ENCODE measurements at places on chromosomes 16 and 17.

DNA sequence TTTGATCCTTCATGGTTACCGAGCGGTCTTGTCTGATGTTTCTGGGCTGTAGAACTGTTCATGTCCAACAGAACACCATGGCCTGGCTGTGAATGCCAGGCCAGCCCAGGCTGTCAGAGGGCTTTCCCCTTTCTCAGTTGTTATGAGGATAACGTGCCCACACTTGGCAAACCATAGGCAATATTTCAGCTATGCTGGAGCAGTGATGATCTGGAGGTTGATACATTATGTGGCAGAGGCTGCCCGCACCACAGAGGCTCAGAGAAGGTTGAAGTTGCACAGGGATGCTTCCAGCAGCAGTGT, 92.9 kb downstream of the C16orf78 start:
- DNase-seq: no peak

GRCh38 chr17:2090210-2090641, 35.3 kb downstream of the HIC1 start:
- no peak for DNase-seq

DNA sequence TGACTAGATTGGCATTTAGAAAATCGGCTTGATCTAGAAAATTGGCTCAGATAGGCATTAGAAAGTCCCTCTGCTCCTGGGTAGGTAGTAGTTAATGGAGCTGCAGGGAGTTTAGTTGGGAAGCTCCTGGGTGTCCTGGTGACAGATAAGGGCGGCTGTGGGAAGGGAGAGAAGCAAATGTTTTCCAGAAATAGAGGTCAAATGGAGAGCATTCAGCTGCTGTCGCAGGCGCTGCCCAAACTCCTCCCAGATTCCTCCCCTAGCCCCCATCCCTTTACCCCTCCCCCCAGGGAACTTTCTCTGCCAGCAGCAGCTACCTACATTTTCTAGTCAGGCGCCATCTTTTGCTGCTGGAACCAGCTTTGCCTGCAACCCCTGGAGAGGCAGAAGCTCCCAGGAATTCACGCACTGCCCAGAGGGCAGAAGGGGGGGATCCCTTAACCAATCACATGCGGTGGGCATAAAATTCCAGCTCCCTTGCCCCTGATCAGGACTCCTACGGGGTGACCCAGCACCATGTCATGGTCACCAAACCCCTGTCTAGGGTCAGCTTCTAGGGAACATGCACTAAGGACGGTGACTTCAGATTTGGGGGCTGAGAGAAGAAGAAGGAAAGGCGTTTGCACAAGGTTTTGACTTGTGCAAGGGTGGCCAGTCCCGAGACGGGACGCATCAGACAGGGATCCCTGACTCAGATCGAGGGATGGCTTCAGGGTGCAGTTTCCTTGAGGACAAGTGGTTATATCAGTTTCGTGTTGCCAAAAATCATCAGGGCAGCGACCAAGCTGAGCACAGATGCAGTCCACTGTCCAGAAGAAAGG, 43.8 kb downstream of the SOCS1 start:
- DNase-seq: no peak

DNA sequence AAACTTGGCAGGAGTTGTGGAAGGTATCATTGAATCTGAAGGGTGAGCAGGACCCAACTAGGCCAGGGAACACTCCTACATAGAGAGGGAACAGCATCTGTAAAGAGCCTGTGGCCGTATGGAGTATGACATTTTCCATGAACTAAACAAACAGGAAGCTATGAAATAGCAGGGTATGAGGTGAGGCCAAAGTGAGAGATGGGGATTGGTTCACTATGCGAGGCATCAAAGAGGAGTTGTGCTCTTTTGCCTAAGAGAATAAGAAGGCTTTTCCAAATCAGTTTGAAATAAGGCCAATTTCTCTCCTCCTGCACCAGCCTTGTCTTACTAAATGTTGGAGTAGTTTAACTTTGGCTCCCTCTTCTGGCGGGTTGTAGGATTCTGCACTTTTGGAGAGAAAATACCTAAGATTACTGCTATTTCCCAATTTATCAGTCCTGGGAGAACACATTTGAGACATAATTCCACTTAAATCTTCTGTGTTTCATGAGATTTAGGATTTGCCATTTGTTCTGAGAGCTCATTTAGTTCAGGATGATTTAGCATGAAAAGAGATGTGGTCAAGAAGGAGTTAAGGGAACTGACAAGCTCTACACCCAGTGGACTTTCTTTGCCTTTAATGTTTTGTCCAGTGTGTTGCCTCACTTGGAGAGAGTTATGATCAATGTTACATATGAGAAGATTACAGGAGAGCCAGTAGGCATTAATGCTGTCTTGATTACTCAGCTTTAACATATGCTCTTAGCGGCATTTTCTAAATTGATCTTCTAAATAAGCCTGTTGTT, 55.4 kb downstream of the TNRC6C start:
- DNase-seq: peak; percentile 76

- DNase-seq: no peak
Observed at GRCh38 chr17:57745242-57745641, at the start of gene CCDC182. Gene CCDC182 (minus strand): TSS chr17:57745299. CDS start chr17:57745272, 27 bp downstream.

DNA sequence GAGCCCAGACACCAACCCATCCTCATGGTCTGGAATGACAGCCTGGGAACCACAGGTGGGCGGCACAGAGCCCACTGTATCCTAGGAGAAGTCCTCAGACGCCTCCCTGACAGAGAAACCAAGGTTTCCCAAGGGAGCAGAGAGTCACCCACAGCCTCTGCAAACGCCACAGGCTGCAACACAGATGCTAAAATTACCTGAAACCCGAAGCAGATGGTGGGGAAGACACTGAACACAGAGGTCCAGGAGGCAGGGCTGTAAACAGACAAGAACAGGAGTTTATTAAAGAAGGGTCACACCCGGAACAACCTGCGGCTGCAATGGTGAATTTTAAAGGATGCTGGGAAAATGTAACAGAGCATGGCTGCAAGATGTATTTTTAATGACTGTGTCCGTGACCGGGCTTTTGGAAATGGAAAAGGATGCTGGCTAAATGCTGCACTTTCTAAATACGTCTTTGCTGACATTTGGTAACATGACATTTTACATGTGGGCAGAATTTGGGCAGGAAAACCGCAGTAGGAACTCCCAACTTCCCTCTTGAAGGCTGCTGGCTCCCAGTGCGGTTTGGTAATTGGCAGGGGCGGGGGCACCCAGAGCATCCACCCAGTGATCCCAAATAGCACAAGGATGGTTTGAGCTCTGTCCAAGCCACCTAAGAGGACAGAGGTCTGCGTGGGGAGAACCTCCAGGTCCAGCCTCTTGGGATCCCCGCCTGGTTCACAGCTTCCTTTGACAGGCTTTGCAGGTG, 13.1 kb downstream of the SLC38A8 start:
- no peak for DNase-seq
